ENCODE measurements at places on chromosomes 3 and 15. TPM values are rescaled to one million over a fixed set of nuclear protein-coding genes. Genes with fewer than 3 reads are reported as not detected.

The FOXB1 gene
- not detected for total RNA-seq

- peaks cover 22% of the 10 kb centered on the region for H3K4me1 ChIP-seq
- H3K36me3 ChIP-seq, result no peaks in the 10 kb centered on the region
- H3K27ac ChIP-seq, result peak overlapping the region; percentile 85
Measured at GRCh38 chr3:11452885-11453847, 181.0 kb downstream of the ATG7 start.

DNA sequence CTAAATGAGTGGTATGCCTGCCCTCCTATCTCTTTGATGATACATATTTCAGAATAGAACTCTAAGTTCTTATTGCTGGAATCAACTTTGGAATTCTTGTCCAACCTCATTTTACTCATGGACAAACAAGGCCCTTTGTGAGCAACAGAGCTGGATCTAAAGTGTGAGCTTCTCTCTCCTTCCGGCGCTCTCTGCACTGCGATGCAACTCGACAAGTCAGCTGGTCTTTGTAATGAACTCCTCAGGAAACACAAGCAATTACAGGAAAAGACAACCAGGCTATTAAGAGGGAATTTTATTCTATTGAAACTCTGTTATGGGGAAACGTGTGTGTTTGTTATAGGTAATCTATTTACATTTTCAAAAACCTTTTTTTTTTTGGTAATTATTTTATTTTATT, 20.3 kb upstream of the NRROS start:
- H3K4me1 ChIP-seq, result no peaks in the 10 kb centered on the region
- no peak for DNase-seq
- no peak overlapping the region for H3K4me3 ChIP-seq
- no peak overlapping the region for H3K27ac ChIP-seq
- no peaks in the 10 kb centered on the region for H3K27me3 ChIP-seq

The ABI3BP gene
- 4.3 TPM for total RNA-seq

GRCh38 chr3:87307805-87308204, 31.4 kb upstream of the POU1F1 start:
- no peak overlapping the region for H3K27ac ChIP-seq
- H3K36me3 ChIP-seq, result no peaks in the 10 kb centered on the region
- H3K4me3 ChIP-seq, result no peak overlapping the region
- H3K4me1 ChIP-seq, result peaks cover 15% of the 10 kb centered on the region

The KNL1 gene
- 40.3 TPM for total RNA-seq

DNA sequence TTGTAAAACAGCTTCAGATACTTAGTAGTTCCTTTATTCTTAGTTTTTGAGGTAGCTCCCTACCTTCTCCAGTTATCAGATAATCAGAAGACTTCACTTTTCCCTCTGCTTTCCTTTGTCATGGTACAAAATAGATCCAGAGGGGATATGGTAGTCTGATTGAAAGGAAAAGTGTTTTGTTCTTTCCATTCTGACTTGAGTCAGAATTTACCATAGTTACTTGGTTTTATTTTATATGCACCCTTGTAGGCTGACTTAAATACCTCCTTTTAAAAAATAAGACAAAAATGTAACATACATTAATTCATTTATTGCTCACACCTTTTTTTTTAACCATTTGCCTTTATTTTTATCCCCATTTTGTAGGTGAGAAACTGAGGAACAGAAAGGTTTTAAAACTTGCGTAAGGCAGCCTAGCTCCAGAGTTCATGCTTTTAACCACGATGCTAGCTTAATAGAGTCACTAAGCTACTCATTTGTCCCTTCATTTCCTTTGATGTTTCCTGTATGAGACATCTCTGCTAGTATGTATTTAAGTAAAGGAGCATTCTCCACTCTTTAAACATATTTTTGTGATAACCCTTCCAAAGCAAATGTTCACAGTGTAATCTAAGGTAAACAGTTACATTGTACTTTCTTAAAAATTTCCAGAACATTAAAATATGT, 187.5 kb downstream of the KLHL25 start:
- no peak overlapping the region for H3K27ac ChIP-seq
- peak; percentile 29 for DNase-seq
- no peaks in the 10 kb centered on the region for H3K27me3 ChIP-seq
- no peak overlapping the region for H3K4me3 ChIP-seq

DNA sequence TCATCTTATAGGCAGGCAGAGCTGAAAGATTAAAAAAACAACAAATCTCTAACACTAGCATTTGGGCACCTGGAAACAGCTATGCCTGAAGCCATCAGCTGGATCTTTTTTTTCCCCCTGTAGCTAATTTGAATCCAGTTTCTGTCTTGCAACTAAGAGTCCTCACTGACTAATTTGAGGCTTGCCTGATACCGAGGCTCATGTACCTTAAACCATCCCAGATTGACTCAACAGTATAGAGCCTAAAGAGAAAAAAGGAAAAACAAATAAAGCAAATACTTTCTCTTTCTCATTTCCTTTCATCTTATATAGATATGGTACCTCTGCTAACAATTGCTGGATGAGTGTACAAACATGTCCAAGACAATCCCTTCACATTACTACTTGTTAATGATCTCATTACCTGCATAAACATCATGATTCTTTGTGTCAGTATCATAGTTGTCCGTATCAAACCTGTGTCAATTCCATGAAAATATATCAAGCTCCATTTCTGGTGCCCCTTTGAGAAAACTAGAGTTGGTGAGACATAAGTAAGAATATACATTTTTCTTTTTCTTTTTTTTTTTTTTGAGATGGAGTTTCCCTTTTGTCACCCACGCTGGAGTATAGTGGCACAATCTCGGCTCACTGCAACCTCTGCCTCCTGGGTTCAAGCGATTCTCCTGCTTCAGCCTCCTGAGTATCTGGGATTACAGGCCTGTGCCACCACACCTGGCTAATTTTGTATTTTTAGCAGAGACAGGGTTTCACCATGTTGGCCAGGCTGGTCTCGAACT, 43.1 kb downstream of the BHLHE40 start:
- no peaks in the 10 kb centered on the region for H3K36me3 ChIP-seq
- no peak overlapping the region for H3K27ac ChIP-seq
- no peak overlapping the region for H3K4me3 ChIP-seq
- H3K27me3 ChIP-seq, result no peaks in the 10 kb centered on the region

DNA sequence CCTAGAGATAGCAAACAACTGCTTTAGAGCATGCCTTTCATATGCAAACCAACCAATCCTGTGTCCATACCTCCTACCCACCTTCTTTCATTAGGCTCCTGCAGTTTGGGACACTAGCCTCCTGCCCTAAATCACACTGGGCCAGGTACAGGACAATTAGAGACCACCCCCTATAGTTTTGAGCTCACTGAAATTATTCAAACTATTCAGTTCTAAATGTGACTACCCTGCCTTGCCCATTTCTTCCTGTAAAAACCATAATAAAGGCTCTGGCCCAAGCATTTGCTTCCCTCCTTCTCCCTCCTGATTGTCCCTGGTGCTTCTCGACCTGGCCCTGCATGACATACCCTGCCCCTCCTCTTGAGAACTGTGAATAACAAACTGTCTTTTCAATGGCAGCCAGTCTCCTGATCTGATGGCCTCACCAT, 31.4 kb upstream of the LRIG1 start:
- no peak for DNase-seq
- H3K4me1 ChIP-seq, result peaks cover 4% of the 10 kb centered on the region
- H3K27ac ChIP-seq, result no peak overlapping the region
- H3K36me3 ChIP-seq, result no peaks in the 10 kb centered on the region
- no peaks in the 10 kb centered on the region for H3K27me3 ChIP-seq
- no peak overlapping the region for H3K4me3 ChIP-seq

The DCUN1D1 gene
- 75.3 TPM for total RNA-seq

Measured in A673 (cell line).